Activated naive CD8-positive, alpha-beta T cell treated with anti-CD3 and anti-CD28 coated beads, Interleukin-2, amount 10 ng/mL, durations not matched to agents 7 days and 5 days (primary cell): ENCODE measurements at places on chromosomes 11 and 22.

- no peak for DNase-seq
Measured at GRCh38 chr11:45395421-45395820, 109.3 kb upstream of the SYT13 start.

DNA sequence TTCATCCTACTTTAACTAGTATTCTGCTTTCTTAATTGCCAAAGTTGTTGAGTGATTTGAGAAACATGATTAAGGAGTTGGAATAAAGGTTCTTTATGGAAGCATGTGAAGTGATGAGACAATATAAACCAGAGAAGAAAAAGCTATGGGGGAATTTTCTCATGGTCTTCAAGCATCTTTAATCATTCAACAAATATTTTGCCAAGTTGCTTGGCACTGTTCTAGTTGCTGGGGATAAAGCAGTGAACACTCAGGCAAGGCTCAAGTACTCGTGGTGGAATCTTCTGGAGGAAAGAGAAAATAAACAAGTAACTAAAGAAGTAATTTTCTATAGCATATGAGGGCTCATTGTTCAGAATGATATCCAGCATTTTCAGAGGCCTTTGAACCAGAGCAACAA, 9.2 kb upstream of the PIWIL4 start:
- no peak for DNase-seq

DNA sequence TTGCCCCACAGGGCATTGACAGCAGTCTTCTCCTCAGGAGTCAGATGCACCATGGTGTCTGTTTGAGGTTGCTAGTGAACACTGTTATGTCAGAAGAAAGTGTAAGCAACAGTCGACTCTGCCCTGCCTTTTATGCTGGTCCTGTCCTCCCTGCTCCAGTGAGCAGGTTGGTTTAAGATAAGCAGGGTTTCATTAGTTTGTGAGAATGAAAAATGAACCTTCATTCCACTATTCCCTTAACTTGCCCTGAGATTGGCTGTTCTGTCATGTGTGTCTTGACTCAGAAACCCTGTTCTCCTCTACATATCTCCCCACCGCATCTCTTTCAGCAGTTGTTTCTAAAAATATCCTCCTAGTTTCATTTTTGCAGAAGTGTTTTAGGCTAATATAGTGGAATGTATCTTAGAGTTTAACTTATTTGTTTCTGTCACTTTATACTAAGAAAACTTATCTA, at the start of gene HBD:
TSS of gene HBD (minus strand) at position 103 of the 454 bp plus-strand sequence. CDS start at position 53, 50 bp downstream.
- no peak for DNase-seq

GRCh38 chr11:71927820-71928736, at the start of gene XNDC1N:
TSS of gene XNDC1N (minus strand) at chr11:71928594. CDS start at chr11:71923353, 5,241 bp downstream.
- peak; percentile 75 for DNase-seq

DNA sequence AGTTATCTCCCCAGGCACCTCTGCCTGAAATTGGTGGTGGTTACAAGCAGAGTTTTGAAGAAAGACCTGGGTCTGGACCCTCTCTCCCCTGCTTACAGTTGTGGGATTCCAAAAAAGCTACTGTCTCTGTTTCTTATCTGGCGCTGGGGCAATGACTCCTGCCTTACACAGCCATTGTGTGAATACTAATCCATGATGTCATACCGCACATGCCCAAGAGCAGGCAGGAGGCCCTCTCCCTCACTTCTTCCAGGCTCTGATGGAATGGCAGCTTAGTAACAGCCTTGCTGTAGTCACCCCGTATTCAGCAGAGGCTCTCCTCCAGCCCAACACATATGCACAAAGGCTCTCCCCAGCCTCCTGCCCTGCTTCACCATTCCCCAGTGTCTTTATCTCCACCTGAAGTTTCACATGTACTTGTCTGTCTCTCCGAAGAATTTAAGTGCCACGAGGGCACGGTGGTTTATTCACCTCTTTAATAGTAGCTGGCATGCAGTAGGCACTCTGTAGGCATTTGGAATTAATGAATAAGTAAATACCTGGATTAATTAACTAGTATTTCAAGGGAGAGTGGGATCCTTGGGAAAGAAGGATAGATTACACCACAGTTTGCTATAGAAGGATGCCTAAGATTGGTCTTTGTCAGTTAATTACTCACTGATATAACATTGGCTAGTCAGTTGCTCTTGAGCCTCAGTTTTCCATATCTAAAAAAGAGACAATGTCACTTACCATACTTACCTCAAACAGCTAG, 165.6 kb downstream of the ETS1 start:
- DNase-seq: no peak

GRCh38 chr11:2211113-2211971, 39.7 kb upstream of the TH start:
- no peak for DNase-seq

DNA sequence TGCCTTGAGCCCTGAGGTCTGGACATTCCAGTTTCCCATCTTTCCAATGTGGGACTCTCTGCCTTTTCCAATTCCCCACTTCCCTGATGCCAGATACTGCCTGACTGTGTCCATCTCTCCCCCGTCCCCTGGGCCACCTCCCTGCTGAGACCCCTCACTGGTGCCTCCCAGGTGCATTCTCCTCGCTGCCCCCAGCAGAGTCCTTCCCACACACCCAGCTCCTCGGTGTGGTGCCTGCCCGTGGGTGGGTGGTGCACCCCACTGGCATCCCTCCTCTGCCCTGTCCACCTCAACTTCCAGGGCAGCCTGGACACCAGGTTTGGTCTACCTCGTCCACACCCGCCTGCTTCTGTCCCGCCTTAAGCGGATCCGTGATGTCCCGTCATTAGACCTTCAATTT, 4.9 kb upstream of the MRGPRF start:
- no peak for DNase-seq

DNA sequence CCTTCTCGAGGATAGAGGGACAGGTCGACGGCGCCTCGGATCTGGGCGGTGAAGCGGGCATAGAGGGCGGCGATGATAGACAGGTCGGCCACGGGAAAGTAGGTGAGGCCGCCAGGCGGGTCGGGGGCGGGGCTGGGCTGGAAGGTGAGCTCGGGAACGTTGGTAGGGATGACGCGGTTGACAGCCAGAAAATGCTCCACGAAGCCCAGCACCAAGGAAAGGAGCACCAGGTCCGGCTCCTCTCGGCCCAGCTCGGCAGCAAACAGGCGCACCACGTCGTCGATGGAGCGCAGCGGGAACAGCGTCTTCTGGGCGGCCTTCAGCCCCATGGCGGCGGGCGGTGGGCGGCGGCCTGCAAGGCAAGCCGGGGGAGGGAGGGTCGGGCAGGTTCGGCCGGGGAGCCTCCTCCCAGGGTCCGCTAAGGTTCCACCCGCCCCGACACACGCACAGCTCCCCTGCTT, 540 bp downstream of the MEN1 start:
- DNase-seq: no peak

DNA sequence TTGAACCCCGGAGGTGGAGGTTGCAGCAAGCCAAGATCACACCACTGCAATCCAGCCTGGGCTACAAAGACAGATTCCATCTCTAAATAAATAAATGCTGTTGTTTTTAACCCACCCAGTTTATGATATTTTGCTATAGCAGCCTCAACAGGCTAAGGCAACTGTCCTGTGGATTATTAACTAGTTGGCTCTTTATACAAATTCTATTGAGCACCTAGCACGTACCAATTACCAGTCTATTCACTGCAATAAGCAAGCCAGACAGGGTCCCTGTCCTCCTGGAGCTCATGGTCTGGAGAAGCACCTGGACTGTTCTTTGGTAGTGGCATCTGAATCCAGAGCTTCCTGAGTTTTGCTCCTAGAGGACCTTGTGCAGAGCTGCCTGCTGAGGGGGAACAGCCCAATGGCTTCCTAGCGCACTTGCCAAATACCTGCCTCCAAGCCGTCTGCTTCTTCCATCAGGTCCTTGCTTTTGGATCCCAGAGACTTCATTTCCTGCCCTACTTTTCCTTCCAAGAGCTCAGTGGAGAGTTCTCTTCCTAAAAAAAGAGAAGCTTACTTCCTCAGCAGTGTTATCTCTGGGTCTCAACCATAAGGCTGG, 49.9 kb upstream of the MICAL2 start:
- no peak for DNase-seq

DNA sequence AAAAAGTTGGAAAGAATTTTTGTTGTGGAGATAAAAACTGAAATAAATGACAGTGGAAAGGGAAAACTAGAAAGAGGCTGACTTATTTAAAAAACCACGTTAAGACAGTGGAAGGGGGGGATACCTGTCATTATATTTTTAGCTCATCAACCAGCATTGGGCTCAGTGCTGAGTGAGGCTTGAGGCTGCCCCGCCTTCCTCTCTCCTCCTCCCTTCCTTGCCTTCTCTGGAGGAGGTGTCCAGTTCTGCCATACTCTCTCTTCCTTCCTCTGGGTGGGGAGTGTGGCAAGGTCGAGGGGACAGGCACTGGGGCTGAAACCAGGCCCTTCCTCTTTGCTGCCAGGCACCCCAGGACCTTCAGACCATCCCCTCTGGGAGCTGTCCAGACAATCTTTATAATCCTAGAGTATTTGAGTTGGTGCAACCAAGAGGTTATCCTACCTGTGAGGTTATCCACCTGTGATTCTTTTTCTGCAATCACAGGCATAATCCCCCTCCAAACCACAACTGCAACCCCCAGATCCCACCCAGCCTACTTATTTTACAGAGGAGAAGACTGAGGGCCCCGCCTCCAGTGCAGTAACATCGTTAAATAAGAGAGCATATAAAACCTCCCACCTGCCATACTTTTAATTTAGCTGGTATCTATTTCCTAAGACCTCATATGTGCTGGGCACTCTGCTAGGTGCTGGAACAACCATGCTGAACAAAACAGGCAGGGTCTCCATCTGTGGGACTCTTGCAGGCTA, 578.5 kb downstream of the BUD13 start:
- DNase-seq: no peak

DNA sequence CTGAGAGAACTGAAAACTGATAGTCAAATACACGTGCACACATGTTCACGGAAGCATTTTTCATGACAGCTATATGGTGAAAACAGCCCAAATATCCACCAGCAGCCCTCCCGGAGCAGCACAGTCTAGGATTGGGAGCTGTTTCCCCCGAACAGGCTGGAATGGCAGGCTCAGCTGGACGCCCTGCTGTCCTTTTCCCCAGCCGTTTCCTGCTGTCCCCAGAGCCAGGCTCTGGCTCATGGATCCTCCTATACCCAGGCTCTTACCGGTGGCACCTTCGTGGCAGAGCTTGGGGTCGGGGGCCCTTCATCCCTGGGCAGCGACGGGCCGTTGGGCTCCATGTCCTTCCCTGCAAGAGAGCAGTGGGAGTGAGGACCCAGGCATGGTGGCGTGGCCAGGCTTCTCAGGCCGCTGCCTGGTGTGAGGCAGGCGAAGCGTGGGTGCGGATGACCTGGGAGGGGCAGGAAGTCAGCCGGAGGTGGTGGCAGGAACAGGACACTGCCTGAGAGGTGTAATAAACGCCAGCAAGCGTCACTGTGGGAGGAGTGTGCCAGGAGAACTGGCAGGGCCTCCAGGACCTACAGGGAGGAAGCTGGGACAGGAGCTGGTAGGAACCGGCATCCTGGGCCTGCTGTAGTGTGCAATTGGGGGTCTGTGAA, 38.8 kb downstream of the OSBPL5 start:
- DNase-seq: no peak

DNA sequence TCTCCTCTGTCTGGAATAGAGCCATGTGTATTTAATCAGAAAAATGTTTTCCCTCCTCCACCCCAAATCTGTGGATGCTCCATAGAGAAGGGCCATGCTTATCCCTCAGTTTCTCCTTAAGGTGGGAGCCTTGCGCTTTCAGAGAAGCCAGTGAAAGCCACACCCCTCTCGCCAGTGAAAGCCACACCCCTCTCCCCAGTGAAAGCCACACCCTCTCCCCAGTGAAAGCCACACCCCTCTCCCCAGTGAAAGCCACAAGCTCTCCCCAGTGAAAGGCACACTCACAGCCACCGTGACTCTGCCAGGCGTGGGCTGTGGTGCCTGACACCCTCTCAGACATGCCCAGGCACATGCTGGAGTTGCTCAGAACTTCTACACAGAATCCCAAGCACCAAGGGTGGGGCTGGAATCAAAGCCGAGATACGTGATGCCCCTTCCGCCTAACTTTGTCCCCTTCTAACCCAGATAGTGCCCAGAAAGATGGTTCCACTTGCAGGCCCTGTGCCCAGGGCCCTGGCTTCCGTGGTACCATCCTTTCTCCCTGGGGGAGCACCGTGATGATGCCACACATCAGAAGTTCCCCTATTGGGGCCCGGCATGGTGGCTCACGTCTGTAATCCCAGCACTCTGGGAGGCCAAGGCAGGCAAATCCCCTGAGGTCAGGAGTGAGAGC, 16.5 kb upstream of the PRR5 start:
- peak; percentile 72 for DNase-seq

DNA sequence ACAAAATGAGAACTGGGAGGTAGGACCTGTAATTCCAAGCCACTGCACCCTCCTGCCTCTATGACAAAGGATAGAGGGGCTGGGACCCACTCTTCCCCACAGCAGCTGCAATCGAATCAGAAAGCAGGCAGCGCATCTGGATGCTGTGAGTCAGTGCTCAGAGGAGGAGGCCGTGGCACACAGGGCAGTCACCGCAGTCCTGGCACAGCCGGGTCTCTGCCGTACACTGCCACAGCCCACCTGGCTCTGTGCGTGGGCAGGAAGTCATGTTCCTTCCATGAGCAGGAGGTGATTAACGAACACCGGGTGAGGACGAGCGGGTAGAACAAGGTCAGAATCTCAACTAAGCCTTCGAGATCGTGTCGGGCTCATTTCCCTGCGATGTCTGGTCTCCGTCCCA, 30.2 kb upstream of the PPFIA1 start:
- DNase-seq: no peak

GRCh38 chr22:39622881-39623367, 52.4 kb downstream of the CACNA1I start:
- peak; percentile 84 for DNase-seq

DNA sequence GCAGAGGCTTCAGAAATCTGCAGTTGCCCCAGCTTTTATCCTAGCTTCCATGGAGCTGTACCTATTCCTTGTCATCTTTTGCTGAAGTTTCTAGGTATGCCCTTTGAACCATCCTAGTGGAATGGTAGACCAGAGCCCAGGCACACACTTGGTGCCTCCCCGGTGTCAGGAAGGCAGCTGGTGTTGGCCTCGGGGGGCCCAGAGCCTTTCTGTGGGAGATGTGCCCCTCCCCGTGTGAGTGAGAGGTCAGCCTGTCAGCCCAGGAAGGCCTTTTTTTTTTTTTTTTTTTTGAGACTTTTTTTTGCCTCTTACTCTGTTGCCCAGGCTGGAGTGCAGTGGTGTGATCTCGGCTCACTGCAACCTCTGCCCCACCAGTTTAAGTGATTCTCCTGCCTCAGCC, 58.4 kb downstream of the MED15 start:
- no peak for DNase-seq

DNA sequence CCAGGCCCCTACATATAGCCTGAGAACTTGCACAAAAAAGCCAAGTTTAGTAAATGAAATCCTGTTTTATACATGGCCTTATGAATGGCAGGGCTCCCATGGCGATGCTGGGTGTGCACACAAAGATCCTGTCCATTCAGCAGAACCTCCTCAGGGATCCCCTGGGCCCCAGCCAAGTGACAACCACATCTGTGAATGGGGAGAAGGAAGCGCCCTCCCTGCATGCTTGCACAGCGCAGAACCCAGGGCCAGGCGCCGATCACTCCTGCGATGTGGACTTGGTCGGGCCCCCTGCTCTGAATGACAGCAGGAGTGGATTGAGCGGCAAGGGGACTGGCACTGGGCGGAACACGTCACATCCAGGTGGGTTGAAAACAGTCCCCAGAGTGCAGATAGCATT, 4.5 kb upstream of the CDC42EP2 start:
- DNase-seq: no peak
